Stimulated activated CD4-positive, alpha-beta T cell treated with anti-CD3 and anti-CD28 coated beads, TNF-alpha, amount 100 ng/mL, for 1 hour (primary cell): ENCODE measurements at places on chromosomes 7 and 10.

DNA sequence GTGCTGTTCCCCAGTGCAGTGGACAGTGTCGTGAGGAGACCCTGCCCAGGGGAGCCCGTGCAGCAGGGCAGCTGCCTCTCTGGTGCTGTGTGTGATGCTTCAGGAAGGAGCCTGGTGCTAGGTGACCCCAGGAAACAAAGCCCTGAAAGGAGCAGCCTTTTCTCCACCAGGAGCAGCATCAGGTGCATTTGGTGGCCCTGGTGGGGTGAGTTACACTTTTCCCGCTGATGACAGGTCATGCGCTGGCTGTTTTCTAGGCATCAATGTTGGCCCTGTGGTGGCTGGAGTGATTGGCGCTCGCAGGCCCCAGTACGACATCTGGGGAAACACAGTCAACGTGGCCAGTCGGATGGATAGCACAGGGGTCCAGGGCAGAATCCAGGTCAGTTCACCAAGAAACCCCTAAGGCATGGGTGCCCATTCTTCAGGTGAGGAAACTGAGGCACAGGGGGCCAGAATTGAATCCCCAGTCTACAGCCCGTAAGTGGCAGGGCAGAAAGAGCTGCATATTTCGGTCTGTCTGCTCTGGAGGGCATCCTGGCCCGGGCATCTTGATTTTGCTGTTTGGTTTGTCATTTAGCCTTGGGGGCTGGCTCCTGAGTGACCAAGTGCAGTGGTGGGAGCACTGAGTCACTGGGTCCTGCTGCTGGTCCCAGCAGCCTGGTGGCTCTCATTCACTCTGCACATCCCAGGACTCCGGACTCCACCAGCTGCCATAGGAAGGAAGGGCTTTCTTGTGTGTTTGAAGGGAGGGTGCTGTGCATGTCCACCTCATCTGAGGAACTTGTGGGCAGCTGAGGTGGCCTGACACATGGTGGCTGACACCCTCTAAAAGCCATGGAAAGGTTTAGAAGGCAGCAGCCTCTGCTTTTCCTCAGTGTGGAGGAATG lies 136.3 kb downstream of the ADCY1 start:
- DNase-seq = no peak

DNA sequence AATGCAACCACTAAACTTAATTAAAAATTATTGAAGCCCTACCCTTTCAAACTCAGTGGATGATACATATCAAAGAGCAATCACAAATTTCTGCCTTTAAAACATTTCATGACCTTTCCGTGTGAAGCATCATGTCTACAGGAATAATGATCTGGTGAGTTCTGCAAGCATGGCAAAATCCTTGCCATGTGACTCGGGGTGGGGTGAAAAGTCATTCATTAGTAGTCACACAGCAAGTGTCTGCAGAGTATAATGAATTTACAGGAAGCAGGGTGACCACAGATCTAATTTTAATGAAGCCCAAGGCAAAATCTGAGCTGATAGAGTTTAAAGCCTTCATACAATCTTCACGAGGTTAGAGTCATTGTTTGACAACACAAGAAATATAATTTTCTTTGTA lies 351.9 kb downstream of the THSD7A start:
- DNase-seq = no peak

DNA sequence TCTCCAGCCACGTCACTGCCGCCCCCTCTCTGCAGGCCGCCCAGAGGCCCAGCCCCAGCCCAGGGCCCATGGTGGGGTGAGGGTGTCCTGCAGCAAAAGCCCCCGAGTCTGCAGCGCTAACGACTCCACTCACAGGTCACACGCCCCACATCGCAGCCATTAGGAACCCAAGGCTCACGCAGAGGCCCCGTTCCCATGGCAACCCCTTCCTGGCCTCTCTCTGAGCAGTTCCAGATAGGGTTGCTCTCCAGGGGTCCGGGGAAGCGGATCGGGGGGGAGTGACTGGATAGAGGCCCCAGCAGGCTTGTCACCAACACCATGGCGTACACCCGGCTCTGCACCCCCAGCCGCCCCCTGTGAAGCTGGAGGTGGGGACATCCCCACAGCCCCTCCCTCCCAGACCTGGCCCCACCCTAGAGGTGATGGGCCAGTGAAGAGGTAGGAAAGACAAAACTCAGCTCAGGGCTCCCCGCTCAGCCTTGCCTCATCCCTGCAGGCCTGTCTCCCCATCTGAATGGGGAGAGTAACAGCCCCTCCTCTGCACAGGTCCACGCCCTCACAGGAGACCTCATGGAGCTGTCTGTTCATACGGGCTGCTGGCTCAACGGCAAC lies 41.2 kb downstream of the TNRC18 start:
- no peak for DNase-seq

GRCh38 chr7:140390034-140390433 lies 8.3 kb downstream of the SLC37A3 start:
- no peak for DNase-seq

GRCh38 chr7:150950496-150951180 lies 27.5 kb downstream of the KCNH2 start:
- DNase-seq = no peak

DNA sequence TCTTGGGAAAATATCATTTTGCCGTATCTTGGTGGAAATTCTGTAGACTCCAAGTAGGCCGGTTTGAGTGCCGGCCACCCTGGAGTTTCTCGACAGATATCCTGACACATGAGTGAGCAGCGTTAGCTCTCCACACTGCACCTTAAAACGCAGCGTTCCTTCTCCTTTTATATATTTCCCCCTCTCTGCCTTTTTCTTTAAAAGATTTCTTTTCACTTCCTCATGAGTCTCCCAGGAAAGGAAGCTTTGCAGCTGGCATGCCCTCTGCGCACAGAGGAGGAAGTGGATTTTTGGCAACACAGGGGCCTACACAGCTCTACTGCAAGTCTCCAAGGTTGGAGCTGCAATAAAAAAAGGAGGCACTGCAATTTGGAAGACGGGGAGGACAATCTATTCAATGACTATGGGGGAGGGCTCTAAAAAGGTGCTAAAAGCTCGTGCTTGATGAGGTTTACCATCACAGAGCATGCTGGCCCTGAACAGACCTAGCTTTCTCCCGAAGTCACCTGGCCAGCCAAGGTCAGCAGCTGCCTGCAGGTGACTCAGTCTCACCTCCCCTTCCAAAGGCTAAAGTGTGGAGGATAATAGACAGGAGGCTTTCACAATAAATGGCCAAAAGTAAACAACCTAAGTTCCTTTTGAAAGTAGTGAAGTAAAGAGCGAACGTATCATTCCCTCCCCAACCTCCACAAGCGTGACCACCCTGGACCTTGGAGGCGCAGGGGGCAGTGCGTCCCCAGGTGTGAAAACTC lies 252.8 kb downstream of the ZMYND11 start:
- DNase-seq = no peak

- DNase-seq = no peak
These were observed 43.2 kb upstream of the NXPH1 start for GRCh38 chr7:8390262-8390626.

DNA sequence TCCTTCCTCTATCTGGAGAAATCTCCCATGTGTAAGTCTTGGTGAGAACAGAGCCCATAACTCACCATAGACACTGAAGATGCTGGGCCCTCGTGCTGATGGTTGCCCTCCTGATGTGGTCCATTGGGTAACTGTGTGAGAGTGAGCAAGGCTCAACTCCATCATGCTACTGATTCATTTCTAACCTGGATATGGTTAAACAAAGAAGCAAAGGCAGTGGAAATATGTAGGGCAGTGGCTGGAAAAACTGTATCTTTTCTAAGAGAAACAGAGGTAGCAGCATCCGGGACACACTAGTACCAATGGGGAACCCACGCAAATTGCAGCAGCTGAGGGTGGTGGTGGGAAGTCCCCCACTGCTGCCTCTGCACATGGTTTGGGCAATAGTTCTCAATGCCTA lies 221.7 kb downstream of the KLF6 start:
- no peak for DNase-seq

GRCh38 chr10:51838471-51838870 lies 139.1 kb upstream of the CSTF2T start:
- no peak for DNase-seq

DNA sequence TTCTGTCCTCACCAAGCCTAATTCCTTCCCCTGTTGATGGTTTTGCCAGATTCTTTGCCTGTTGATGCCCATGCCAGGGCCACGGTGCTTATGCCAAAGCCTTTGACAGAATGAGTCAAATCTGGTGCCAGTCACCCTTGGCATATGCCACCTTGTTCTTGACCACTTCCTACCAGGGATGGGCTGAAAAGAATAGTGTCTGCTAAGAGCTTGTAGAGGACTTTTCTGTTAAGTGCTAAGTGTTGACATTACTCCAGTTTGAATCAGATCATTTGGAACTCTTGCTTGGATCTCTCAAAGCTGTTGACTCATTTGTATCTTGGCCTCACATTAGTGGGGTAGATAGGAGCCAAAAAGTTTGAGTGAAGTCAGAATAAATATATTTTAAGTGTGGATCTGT lies 661.2 kb downstream of the AUTS2 start:
- no peak for DNase-seq

- DNase-seq = no peak
These were observed 176.1 kb downstream of the SGMS1 start for GRCh38 chr10:50447691-50448090.

- no peak for DNase-seq
These were observed 210.8 kb upstream of the TMEM196 start for GRCh38 chr7:19984231-19984632.

- no peak for DNase-seq
These were observed 10.2 kb downstream of the ZDHHC16 start for GRCh38 chr10:97456034-97456685.

DNA sequence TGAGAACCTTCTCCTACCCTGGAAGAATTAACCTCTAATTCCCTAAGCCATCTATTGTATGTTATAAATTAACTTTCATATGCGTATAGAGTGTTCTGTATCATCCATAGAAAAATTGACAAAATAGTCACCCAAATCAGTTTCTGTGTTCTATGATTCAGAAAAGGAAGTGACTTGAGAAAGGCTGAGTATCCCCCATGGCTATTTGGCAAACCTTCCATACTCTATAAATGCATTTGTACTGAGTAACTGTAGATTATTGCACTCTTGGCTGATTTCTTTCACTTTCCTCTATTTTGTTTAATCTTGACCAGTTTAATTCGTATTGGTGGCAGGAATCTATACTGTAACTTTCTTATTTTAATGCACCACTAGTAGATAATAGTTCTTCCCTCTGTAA lies 182.2 kb downstream of the HTR7 start:
- no peak for DNase-seq

DNA sequence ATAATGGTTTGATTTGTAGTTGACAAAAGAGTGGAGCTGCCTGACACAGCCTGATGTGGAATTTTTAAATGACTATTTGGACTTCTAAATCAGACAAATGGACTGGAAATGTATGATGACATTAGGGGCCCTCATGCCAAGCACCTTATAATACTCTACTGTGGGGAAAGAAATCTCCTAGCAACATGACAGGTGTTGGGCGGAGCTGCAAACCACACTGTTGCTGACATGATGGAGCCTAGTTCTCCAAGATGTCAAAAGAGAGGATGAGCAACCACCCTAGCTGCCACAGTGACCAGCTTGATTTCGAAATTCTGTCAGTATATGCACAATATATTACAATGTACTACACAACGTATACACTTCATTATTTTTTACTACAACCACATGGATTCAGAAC lies 65.8 kb downstream of the RHOBTB1 start:
- no peak for DNase-seq

DNA sequence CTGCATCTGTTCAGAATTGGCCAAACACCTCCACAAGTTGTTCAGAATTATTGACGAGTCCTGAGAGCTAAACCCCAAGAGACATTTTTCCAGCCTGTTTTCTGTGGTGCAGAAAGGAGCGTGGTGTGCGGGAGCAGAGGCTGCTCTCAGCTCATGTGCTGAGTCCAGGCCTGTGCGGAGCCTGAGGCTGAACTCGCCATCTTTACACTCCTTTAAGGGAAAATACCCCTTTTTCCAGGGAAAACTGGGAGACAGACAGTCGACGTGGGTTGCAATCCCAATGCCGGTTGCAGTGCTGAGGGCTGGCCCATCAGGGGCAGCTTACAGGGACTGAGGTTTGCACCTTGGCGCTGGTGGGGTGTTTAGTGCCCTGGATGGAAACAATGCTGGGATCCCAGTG lies 112.2 kb downstream of the ADARB2 start:
- DNase-seq = no peak

DNA sequence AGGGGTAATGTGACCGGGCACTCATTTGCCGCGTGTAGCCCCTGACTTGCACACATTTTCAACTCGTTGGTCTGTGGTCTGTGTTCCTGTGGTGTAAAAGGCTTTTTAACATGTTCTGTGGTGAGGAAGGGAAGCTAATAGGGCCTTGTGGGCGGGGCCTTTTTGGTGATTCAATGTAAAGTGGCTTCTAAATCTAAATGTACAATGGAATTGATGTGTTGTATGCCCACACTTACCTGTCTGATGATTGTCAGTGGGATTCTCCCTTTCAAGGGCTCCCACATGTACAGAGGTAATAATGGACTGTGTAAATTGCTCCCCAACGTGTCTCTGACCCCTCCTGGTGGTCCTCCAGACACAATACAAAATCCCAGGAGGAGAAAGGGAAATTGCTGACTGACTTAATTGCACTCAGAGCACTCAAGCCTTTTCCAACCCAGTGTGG lies 43.1 kb upstream of the GATAD1 start:
- no peak for DNase-seq

DNA sequence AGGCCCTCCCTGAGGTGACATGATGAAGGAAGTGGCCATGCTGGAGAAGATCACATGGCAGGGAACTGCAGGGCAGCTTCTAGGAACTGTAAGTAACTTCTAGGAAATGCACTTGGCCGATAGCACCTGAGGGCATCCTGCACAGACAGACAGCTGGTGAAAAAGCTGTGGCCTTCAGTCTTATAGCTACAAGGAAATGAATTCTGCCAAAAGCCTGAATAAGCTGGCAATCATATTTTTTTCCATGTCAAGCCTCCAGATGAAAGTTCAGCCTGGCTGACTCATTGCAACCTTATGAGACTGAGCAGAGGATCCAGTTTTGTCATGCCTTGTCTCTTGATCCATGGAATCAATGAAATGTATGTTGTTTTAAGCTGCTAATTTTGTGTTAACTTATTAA lies 91.1 kb upstream of the CACNA2D1 start:
- no peak for DNase-seq

GRCh38 chr7:98034081-98035035 lies 44.4 kb upstream of the OCM2 start:
- no peak for DNase-seq

DNA sequence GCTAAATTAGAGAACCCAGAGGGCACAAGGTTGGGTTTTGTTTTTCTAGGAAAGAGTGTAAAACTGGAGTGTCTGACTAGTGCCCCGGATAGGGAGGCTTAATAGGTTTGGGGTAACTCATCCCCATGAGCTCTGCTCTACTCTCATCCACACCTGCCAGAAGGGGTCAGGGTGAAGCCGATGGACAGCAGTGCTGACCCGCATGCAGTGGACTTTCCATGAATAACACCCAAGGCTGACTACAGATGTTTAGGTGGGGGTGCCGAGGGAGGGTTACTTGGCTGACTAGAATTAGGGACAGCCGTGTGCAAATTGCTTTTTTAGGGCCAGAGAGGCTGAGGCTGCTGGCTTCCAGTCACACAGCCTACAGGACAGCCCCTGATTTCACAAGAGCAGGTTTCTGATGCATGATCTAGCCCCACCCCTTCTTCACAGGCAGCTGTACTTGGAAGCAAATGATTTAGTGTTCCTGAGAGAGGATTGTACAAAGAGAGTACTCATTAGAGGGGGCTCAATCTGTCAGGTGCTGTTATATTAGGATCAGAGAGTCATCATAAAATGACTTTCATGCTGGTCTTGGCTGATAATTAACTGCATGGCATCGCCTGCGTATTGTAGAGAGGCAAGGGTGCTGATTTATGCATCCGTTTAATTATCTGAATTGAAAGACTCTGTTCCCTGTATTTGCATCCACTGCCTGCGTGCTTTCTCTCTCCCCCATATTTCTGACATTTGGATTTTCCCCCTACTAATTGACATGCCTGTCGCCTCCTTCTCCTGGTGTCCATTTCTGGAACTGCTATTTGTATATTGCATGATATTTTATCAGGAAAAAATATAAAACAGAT lies 9.5 kb downstream of the INHBA start:
- DNase-seq = no peak
